ENCODE measurements at places on chromosomes 6 and 20.

DNA sequence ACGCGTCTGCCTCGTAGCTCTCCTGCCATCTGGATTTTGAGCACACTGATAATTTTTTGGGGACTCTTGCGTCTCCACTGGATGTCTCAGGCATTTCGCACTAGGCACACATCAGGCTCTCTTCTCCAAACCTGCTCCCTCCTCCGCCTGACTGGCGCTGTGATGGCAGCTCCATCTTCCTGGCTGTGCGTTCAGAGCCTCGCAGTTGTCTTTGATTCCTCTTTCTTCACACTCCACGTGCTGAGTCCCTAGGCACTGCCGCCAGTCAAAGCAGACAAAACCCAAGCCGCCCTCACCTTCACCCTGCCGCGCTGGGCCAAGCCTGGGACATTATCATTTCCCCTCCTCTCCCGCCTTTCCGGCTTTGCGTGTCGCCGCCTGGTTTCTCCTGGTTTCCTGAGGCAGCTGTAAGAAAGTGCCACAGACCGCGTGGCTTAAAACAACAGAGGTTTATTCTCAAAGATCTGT lies 778 bp downstream of the PSMG4 start:
- peak; percentile 71 for DNase-seq

DNA sequence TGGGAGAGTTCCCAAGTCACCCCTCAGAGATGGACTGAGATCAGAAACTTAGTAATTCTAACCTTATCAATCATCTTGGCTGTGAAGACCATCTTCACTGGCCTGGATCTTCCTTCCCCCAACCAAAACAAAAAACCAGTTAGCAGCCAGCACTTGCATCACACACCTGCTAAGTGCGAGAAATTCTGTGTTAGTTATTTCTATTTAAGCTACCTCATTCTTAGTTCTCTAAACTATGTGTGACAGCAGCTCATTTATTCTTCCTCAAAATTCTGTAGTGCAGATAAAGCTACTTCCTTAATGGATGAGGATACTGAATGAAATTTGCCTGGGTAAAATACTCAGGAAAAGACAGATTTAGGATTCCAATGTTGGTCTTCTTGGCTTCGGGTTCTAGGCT lies 18.2 kb upstream of the TAGAP start:
- DNase-seq = no peak

GRCh38 chr20:62350098-62350628 lies 16.9 kb downstream of the LAMA5 start:
- peak; percentile 37 for DNase-seq

- no peak for DNase-seq
These were observed 190.8 kb upstream of the LAMP5 start for GRCh38 chr20:9323622-9324021.

DNA sequence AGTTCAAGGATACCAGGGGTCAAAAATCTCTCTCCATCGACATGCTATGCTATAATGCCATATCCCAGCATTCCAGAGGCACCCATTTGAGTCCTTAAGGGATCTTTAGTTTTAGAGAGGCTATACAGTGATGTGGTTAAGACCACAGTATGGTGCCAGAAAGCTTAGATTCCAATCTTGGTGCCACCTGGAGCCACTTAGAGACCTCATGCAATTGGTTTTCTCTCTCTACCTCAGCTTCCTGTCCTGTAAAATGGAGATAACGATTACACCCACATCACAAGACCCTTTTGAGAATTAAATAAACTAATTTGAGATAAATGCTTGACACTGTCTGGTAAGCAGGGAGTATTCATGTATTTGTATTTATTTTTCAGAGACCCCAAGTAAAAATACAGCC lies 39.0 kb downstream of the PLAGL1 start:
- no peak for DNase-seq

DNA sequence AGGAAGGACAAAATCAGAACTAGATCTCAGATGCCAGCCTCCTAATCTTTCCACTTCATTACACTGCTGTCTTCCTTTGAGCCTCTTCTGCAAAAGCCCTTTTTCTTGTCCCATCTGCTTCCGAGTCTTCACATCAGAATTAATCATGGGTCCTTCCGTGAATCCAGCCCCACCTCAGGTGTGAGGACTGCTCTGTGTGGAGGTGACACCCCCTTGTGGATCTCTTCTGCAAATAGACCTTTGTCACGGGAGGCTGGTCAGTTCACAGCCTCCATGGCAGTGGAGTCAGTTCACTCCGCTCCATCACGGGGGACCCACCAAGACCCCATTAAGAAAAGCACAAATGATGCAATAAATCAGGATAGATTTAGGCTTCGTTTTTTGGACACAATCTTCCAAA lies 171.1 kb downstream of the ADAT2 start:
- DNase-seq = peak; percentile 15

DNA sequence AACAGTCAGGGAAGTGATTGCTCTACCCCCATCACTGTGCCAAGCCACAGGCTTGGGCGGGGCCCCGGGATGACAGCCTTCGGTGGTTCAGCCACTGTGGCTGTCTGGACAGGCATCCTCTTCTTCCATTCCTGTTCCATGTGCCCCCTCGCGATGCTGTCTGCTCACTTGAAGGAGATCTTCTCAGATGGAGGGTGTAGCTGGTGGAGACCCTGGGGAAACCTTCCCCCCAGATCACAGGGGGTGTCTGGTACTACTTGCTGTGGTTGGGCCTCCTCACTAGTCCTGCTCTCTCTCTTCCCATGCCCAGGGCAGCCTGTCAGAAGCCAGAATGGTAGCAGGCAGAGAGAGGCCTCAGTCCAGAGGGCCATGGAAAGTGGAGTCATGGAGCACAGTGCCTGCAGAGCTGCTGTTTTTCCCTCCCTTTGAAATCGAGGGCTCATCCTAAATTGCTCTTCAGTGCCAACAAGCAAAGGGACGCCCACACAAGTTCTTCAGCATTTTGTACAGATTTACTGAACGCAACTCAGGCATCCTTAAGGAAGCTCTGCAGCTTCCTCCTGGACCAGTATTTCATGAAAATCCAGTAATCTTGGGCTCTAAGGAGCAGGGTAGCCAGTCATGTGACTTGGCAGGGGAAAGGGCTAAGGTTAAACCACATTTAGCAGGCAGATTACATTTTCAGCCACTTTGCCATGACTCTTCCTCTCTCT lies 326.6 kb downstream of the ZFAND3 start:
- no peak for DNase-seq

GRCh38 chr6:63516186-63516944 lies 55.9 kb upstream of the LOC128125822 start:
- no peak for DNase-seq

DNA sequence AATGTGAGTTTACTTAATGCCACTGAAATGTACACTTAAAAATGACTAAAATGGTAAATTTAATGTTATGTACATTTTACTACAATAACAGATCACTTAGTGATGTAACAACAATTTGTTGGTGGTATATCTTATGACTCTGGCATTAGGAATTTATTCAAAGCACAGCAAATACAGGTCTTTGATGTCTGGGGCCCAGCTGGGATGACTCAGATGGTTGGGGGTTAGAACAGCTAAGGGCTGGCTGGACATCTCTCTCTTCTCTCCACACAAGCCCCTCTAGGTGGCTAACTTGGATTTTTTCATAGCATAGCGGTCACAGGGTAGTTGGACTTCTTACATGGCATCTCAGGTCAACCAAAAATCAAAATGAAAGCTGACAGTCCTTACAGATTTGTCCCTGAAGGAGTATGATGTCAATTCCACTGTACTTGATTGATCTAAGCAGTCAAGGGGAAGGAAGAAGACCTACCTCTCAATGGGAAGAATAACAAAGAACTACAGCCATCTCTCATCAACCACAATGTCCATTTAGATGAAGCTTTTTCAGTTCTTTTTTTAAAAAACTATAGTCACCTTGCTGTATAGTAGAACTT lies 37.5 kb upstream of the LCA5 start:
- DNase-seq = no peak

- DNase-seq = no peak
These were observed 18.8 kb upstream of the OLIG3 start for GRCh38 chr6:137512757-137513605.

- DNase-seq = no peak
These were observed 69.0 kb upstream of the CITED2 start for GRCh38 chr6:139443231-139444112.

Data from right cardiac atrium (tissue), 5 donors.